ENCODE measurements at places on chromosomes 3 and 15. TPM values are rescaled to one million over a fixed set of nuclear protein-coding genes. Genes with fewer than 3 reads are reported as not detected.

The KIF9 gene
- total RNA-seq: 3.6 TPM

DNA sequence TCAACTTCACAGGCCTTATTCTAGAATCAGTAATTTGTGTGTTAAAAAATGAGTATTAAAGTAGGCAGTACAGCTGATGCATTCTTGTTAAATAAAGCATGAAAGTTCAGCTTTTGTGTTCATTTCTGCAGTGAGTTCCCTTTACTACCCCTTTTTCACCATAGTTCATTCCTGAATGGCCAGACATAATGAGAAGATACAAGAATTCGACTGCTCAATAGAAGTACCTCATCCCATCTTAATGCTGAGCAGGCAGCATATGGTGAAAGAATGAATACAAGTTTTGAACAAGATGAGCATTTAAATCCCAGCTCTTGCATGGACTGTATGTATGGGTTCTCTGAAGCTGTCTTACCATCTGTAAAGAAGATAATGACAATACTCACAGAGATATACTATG, 647.6 kb upstream of the TGFBR2 start:
- no peak for DNase-seq
- no peaks in the 10 kb centered on the region for H3K36me3 ChIP-seq
- peaks cover 2% of the 10 kb centered on the region for H3K27me3 ChIP-seq
- no peaks in the 10 kb centered on the region for H3K4me1 ChIP-seq
- H3K4me3 ChIP-seq: no peak overlapping the region

The SLC9C1 gene
- not detected for total RNA-seq

- H3K4me1 ChIP-seq: no peaks in the 10 kb centered on the region
- H3K27ac ChIP-seq: no peak overlapping the region
- peaks cover 2% of the 10 kb centered on the region for H3K27me3 ChIP-seq
- H3K4me3 ChIP-seq: no peak overlapping the region
Observed at GRCh38 chr3:141642215-141642614, 95.9 kb upstream of the RNF7 start.

The SUCNR1 gene
- total RNA-seq: not detected

DNA sequence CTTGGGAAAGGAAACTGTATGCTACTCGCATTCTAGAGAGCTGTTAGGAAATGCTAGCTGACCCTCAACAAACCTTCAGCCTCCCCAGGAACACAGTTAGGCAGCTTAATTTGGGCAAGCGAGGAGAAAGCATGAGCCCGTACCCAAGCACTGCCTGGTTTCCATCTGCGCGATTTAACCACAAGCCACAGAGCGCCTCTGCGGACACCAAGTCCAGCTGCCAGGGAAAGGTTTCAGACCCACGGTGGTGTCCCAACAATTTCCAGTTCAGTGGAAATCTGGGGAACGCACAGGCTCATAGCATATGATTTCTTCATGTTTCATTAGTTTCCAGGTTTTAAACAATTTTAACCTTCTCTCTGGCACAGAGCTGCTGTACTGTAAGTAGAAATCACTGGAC, 617.6 kb downstream of the FHIT start:
- H3K4me3 ChIP-seq: no peak overlapping the region
- no peak for DNase-seq
- H3K4me1 ChIP-seq: no peaks in the 10 kb centered on the region
- H3K27me3 ChIP-seq: no peaks in the 10 kb centered on the region
- no peaks in the 10 kb centered on the region for H3K36me3 ChIP-seq
- H3K27ac ChIP-seq: no peak overlapping the region

GRCh38 chr3:4906107-4906621, 73.1 kb upstream of the BHLHE40 start:
- peaks cover 9% of the 10 kb centered on the region for H3K36me3 ChIP-seq

DNA sequence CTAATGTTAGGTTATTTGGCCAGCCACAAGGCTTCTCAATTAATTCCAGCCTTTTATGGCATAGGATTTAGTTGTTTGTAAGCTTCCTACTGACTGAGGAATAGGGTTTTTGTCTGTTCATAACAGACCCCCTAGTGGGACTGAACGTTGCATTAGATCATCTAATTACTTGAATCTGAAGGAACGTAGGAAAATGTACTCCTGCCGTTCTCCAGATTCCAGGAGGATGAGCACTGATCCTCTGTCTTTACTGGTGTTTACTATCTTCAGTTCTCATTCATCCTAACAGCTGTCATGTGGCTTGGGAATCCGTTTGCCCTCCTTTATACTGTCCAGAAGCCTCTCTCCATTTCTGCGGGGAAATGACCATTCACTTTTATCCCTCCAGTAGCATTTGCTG, 52.7 kb downstream of the RAD54L2 start:
- peaks cover 13% of the 10 kb centered on the region for H3K4me1 ChIP-seq
- DNase-seq: no peak
- H3K27ac ChIP-seq: no peak overlapping the region

Data from activated CD4-positive, alpha-beta T cell treated with anti-CD3 and anti-CD28 coated beads, Interleukin-2, amount 10 ng/mL, durations not matched to agents 24 days and 14 days (primary cell).